ENCODE measurements at places on chromosomes 1 and 21.

GRCh38 chr1:27690183-27690582 lies 18.2 kb upstream of the IFI6 start:
- DNase-seq, result no peak

GRCh38 chr1:71745326-71745725 lies 537.0 kb downstream of the NEGR1 start:
- no peak for DNase-seq

GRCh38 chr1:183889095-183889494 lies 84.2 kb downstream of the RGL1 start:
- DNase-seq, result no peak

DNA sequence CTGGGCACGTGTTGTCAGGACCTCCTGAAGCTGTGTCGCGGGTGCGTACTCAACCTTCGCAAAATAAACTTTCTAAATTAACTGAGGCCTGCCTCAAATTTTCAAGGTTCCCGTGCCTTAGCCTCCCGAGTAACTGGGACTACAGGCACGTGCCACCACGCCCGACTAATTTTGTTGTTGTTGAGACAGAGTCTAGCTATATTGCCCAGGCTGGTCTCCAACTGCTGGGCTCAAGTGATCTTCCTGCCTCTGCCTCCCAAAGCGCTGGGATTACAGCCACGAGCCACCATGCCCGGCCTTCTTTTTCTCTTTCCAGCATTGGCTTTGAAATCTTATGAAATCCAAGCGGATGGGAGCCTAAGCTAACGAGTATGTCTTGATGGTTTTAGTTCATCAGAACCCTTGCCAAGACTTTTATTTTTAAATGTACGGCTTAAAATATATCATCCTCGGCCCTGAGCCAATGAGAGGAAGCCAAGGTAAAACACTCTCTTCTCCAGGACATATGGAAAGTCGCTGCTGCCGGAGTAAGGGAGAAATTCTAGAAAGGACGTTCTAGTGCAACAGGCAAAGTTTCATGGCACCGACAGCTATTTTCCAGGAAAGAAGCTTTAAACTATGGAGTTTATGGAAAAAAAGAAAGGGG lies 12.7 kb upstream of the ERVH48-1 start:
- no peak for DNase-seq

DNA sequence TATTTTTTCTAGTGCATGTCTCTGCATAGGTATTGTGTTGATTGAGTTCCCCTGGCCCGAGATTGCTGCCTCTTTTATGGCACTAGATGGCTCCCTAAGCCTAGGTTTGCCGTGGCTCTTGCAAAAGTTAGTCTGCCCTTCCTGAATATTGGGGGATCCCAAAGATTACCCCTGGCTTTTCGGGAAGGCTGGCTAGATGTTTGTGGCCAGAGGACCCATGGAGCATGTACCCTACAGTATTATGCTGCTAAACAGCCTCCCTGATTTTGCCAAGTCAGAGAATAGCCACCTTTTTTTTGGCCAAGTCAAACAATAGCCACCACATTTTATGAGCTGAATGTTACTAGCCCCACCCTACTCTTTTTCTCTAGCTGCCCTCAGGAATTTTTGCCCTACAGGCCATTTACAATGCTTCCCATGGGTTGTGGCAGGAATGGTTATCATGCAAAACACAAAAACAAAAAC lies 343.2 kb downstream of the OLFM3 start:
- no peak for DNase-seq

DNA sequence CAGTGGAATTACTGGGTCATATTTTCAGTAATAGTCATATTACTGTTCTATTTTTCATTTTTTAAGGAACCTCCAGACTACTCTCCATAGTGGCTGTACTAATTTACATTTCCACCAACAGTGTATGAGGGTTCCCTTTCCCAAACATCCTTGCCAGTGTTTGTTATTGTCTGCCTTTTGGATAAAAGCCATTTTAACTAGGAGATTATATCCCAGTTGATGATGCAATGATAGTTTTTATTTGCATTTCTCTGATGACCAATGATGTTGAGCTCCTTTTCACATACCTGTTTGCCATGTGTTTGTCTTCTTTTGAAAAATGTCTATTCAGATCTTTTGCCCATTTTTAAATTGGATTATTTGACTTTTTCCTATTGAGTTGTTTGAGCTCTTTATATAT lies 410.8 kb downstream of the TTLL7 start:
- DNase-seq, result no peak

All from stimulated activated CD4-positive, alpha-beta T cell treated with anti-CD3 and anti-CD28 coated beads, Interleukin-1b, Interleukin-23, amount 100 ng/mL, for 24 hours (primary cell).